MM.1S (cell line): ENCODE measurements at places on chromosomes 1 and 21.

GRCh38 chr1:162463021-162463420, 34.6 kb upstream of the UHMK1 start:
- no peak for DNase-seq

- no peak for DNase-seq
Observed at GRCh38 chr1:10759413-10760200, 36.8 kb downstream of the CASZ1 start.

GRCh38 chr1:163772246-163772645, 450.5 kb downstream of the NUF2 start:
- DNase-seq = no peak

DNA sequence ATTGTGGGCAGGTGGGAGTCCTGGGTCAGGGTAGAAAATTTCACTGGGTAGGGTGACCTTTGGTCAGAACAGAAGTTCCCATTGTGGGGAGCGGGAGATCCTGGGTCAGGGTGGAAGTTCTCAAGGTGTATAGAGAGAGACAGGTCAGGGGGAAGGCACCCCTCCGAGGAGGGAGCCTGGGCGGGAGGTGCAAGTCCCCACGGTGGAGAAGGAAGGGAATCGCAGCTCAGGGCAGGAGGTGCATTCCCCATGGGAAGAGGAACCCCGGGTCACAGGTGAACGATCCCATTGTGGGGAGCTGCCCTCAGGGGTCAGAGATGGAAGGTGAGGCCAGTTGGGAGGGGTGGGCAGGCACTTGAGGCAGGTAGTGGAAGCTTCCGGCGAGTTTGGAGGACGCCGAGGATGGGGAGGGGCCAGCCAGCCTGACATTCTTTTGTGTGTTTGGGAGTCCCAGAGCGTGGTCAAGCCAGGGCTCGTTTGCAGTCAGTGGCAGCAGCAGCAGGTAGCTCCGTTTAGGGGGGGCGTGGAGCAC, 637 bp downstream of the LYPLA2 start:
- DNase-seq = no peak

DNA sequence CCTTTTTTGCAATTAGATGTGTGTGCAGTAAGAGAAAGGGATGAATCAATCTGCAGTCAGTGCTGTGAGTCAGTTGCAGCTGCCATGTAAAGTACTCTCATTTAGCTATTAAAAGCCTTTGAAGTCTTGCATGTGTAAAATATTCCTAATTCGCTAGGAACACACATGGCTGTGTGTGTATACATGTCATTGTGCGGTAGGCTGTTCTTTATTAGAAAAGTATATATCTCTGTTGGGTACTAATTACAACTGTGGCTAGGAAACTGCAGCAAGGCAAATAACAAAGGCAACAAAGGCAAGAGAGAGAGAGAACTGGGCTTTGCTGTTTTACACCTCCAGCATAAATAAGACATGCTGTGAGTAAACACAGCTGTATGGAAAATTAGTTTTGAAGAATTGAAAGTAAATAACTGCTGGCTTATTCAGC, 41.7 kb downstream of the EPB41 start:
- peak; percentile 20 for DNase-seq

DNA sequence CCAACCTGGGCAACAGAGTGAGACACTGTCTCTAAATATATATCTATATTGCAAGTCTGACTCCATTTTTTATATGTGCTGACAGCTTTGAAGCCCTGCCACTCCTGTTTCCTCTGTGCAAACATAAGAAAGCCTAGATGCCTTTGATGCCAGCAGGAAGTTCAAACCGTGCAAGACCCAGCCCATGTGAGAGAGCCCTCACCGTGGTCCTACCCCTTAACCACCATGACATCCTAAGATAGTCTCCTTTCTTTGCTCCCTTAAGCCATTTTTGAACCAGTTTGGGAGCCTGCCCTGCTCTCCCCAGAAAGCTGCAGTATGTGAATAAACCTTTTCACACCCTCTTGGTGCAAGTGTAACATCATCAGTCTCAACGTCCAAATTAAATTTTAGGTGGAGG, 3.7 kb upstream of the DIPK1A start:
- DNase-seq = no peak

DNA sequence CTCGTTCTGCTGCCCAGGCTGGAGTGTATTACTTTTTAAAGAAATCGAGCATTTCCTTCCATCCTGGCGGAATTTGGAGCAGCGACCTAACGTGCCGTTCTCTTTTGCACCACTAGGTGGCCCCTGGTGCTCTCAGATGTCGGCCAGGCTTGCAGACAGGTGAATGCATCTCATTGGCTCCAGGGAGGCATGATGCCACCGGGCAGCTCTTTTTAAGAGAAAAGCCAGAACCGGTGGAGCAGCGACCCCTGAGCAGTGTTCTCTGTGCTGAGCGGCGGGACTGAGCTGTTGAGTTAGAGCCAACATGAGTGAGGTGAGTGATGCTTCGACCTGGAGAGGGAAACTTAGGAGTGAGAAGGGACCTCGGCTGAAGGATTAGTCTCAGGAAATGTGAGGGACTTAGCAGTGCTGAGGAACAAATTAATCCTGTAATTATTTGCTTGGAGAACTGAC, at the start of gene PCP4:
TSS of gene PCP4 (plus strand) at position 241 of the 453 bp plus-strand sequence. CDS start at position 305, 64 bp downstream.
- peak; percentile 97 for DNase-seq

DNA sequence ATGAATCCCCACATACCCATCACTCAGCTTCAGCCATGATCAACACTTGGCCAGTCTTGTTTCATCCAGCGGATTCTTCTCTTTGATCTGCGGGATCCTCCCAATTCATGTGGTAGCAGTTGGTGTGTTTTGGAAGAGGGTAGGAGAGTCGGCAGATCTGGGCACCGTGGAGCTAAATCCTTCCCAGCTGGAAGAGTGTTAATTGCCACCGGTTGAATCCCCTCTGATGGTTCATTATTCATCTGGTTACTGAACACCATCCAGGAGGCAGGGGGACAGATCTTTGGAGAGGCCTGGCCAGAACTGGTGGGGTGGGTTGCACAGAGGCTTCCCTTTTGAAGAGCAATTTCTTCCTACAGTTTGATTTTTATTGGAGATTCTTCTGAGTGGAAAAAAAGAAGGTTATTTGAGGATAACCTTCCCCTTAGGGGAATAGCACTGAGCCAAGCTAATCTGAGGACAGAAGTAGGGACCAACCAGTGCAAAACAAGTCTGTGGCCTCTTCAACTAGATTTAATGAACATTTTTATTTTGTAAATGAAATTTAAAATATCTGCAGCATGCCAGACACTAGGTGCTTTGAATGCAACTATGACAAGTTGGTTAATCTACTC, 8.1 kb downstream of the NFASC start:
- no peak for DNase-seq

- no peak for DNase-seq
Observed at GRCh38 chr1:110188035-110188618, 22.0 kb upstream of the KCNC4 start.

- no peak for DNase-seq
Observed at GRCh38 chr1:94384485-94385265, 33.5 kb upstream of the ABCD3 start.

GRCh38 chr1:5683446-5683845, 308.8 kb downstream of the NPHP4 start:
- no peak for DNase-seq

GRCh38 chr1:173475564-173476196, 1.5 kb upstream of the PRDX6 start:
- DNase-seq = no peak

DNA sequence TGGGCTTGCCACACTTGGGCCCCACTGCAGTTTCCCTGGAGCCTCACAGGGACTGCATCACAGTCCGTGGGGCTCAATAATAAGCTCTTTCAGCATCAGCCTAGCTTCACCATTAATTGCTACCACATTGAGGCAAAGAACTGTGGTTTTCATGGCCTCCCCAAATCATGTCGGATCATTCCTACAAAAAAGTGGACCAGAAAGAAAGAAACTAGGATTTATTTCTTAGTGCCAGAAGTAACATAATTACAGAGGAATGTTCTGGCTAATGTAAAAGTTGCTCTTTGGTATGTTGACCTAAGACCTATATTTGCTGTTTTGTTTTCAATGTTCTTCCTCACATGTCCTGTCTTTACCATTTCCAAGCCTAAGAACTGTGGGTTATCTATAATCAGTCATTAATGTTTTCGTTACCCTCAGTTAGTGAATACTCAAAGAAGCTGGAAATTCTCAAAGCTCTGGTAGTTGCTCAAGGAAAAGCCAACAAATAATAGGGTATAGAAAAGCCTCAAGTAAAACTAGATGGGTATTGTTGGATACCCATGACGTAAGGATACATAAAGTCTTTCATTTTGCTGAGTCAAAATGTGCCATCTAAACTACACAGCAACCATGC, 173.9 kb downstream of the LTN1 start:
- no peak for DNase-seq

- DNase-seq = no peak
Observed at GRCh38 chr1:160247053-160247452, 15.3 kb downstream of the DCAF8 start.

DNA sequence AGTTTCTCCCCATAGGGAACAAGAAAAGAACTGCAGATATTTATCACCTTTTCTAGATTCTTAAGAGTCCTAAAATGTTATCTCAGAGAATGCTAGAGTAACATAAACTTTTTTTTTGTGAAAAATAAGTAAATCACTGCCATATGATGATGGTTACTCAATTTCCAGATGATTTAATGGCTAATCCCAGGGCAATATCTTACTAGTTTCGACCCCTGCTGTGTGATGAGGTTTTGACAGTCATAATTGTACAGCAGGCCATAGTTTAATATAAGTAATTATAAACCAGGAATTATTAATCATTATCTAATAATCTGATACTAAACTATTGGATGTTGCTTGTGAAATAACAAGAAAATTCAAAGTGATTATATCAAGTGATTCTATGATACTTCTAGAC, 210.6 kb downstream of the HLX start:
- no peak for DNase-seq

GRCh38 chr1:3522564-3523265, 68.2 kb downstream of the ARHGEF16 start:
- no peak for DNase-seq

- DNase-seq = peak; percentile 40
Observed at GRCh38 chr1:162020150-162020549, 3.5 kb downstream of the OLFML2B start.

DNA sequence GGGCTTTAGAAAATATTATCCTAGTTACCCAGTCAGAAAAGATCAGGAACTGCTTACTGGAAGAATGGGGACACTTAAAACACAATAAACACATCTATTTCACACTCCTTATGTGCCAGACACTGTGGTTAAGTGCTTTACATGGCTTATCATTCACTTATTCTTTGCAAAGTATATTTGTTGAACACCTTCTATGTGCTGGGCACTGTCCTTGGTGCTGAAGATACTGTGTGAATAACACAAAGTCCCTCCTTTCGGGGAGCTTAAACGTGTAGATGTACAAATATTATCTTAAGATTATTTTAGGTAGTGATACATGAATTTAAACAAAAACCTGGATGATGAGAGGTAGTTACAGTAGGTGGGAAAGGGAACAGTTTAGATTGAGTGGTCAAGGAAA, 169.3 kb downstream of the ST6GALNAC5 start:
- DNase-seq = peak; percentile 50

- DNase-seq = no peak
Observed at GRCh38 chr1:48661726-48662463, 114.8 kb downstream of the BEND5 start.

GRCh38 chr1:93549811-93550210, 101.9 kb downstream of the FNBP1L start:
- DNase-seq = no peak

GRCh38 chr1:28144203-28145135, 32.0 kb downstream of the PTAFR start:
- no peak for DNase-seq

DNA sequence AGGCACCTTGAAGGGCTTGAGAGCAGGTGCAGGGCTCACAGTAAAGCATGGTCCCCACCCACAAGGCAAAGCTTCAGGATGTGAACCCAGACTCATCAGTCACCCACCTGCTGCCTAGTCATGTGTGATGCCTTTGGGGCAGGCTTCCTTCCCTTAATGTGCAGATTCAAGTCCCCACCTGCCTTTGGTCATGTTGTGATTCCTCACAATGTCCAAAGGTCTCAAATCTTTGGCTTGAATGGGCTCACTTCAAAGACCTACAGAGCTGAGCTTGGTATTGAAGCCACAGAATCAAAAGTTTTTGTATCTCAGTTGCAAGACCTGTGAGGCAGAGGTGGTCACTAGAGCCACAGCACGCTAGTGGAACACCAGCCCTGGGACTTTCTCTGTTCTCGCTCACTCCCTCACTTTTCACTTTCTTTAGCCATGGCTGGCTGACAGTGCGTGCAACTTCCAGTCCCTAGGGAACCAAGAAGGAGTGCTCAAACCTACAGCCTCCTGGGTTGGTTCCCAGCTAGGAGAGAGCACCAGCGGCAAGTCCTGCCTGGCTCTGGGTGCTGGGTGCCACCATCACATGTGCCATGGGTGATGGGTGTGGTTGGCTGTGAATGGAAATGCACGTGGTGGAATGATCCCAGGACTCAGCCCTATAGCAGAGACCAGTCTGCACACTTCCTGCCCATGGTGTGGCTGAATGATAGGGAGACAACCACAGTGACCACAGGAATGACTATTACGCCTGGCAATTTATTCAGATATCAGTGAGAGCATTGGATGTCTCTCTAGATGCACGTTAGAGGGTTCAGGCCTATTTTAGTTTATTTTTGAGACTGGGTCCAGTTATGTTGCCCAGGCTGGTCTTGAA, 26.4 kb upstream of the CLIC6 start:
- peak; percentile 59 for DNase-seq
